Glomerular endothelial cell (primary cell): ENCODE measurements at places on chromosomes 16 and 17. TPM values are rescaled to one million over a fixed set of nuclear protein-coding genes. Genes with fewer than 3 reads are reported as not detected.

DNA sequence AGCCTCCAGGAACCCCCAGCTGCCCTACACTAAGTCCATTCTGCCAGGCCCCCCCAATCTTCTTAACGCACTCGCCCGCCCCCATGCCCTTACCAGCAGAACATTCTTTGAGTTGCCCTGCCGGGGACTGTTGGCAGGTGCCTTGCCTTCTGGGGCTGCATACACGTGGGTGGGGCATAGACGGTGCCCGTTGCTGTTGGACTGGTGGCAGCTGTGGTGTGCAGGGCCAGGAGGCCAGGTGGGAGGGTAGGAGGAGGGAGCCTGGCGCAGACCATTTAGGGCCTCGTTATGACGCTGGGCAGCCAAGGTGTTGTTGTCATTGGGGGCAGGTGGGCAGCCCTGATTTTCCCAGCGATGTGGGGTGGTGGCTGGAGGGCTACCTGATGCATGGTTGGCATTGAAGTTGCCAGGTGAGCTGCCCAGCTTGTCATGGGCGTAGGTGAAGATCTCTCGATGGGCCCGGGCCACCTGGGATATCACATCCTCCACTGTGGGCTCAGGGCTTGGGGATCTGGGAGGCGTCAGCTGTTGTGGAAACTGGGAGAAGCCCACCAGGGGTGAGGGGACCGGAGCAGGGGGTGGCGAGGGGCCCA is 4.9 kb downstream of the NR1D1 start:
- DNase-seq: no peak

Gene DOC2B
- 9.5 and 19.4 TPM in 2 replicates for total RNA-seq

Gene DNAI2
- total RNA-seq: not detected in 2 replicates

GRCh38 chr16:55418586-55418985 is 60.4 kb upstream of the MMP2 start:
- DNase-seq: no peak

DNA sequence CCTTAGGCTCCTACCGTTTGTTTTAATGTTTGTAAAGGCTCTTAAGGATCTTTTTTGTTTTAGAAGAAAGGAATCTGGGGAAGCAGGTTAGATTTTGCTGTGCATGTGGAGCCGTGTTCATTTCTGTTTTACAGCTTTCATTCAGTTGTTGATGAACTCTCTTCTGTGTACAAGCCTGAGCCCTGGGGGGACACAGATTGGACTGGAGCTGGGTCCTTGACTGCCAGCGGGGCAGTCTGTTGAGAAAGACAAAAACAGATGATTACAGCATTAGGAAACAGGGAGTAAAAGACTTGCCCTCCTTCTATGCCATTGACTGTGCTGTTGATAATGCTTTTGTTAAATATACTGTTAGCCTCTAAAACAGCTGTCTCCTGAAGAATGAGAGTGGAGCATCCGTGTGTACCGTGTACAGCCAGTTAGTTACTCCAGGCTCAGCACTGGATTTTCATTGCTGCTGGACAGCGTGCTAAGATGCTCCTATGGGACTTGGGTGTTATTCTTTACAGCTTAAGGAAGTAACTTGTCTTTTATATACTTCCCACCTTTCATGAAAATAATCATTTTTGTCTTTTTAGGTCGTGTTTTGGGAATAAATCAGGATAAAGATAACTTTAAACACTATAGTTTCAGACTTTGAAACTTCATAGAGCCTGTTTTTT is 3.2 kb downstream of the MAP1LC3B start:
- no peak for DNase-seq
